ENCODE measurements at places on chromosomes 1 and 21.

DNA sequence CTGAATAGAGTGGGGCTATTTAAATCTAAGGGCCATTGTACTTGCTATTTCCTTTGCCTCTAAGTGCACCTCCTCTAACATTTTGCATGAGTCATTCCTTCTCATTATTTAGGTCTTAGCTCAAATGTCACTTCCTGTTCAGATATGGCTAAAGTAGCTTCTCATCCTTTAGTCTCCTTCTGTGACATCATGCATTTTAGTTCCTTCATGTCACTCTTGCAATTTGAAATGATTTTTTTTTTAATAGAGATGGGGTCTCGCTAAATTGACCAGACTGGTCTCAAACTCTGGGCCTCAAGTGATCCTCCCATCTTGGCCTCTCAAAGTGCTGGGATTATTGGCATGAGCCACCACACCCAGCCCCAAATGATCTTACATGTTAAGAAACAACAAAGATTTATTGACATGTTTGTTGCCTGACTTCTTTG, 6.6 kb downstream of the TBX19 start:
- no peak for DNase-seq

DNA sequence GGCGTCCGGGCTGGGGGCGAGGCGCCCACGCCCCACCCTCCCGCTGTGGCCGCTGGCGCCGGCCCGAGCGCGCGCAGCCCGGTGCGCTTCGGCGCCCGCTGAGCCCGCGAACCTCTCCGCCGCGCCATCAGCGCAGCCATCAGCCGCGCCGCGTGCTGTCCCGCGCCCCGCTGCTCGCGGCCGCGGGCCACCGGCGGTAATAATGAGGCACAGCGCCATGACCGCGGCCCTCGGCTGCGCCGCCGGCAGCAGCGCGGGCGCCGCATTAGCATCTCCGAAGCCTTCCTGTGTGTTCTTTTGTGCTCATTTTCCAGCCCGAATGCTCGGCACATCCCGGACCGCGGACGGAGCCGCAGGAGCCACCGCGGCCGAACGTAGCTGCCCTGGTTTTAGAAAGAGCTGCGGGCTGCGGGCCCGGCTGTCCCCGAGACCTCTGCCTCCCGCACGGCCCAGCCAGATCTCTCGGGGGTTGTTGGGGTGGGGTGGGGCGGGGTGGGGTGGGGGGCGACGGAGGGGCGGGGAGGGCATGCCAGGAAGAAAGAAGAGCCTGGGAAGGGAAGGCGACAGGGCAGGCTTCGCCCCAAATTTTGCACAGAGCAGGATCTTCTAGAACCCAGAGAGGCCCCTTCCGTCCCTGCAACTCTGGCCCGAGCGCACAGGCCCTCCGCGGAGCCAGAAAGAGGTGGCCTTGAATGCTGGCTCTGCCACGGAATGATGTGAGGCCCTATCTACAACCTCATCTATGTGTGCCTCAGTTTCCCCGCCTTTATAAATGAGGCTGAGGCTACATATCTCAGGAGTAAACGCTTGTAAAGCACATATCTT, 55.3 kb downstream of the RRAGC start:
- no peak for DNase-seq

- no peak for DNase-seq
Observed at GRCh38 chr1:9615316-9616063, 26.8 kb downstream of the TMEM201 start.

GRCh38 chr21:29208682-29209059, 78.2 kb downstream of the MAP3K7CL start:
- no peak for DNase-seq

DNA sequence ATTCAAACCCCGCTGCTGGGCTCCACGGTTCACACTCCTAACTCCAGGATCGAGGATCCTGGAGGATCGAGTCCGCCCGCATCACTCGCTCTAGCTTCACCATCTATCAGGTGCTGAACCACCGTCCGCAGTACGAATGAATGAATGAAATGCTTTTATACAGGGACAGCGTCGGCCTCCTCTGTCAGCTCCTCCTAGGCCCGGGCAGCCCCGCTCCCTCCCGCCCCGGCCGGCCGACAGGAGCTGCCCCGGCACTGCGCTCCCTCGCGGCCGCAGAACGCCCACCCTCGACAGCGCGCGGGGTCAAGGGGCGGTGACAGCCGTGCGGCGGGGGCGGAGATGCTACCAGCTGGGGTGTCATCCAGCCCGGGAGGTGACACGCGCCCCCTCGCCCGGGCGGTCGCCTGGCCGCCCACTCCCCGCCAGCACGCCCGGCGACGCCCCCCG, 520 bp downstream of the ZBTB17 start:
- DNase-seq: no peak

GRCh38 chr21:43842742-43843141, 22.3 kb upstream of the AGPAT3 start:
- DNase-seq: no peak

DNA sequence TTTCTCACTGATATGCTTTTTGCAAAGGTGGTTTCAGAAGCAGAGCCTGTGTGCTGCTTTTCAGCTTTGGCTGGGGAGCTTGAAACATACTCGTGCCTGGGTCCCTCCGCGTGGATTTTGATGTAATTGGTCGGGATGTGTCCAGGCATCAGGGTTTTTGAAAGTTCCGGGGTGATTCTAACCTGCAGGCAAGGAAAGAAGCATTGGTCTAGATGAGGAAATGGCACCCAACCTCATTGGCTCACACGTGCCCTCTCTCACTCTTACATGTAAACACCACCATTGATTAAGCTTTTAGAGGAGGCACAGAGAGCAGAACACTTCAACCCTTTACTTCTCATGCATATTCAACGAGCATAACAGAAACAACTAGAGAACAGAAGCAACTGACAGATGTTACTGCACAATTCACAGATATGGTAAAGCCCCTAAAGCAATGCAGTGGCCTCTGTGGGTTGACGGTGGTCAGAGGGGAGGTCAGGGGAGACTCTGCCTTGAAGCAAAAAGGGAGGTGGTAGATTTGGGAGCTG, 112.1 kb downstream of the TLR5 start:
- no peak for DNase-seq

DNA sequence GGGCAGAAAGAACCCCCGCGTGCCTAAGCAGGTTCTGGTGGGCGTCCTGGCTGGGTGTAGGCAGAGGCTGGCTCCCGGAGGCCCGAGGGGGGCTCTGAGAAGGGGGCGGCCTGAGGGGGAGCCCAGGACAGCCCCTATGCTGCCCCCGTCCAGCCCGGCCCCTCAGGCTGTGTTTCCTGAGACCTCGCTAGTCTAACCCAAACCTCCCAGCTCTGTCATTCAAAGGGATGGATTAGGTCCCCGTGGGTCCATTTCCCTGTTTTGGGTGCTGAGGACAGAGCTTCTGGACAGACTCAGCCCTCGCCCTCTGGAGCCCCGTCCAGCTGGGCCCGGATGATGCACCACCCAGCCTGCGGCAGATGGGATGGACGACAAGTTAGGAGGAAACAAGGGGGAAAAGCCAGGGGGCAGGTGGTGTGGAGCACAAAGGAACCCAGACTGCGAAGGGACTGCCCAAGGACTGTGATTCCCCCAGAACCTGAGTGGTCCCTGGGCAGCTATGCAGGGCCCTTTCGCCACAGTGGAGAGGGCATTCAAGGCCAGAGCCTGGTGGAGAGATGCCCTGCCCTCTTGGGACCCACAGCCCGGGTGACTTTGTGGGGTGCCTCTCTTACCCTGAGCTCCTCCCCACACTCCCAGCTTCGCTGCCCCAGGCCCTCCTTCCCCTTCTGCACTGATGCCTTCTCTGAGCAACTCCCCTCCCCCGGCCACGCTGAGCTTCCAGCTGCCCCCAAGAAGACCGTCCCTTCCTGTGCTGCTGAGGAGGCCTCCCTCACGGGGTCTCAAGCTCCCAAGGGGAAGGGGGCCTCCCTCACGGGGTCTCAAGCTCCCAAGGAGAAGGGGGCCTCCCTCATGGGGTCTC, 2.8 kb downstream of the HES4 start:
- DNase-seq: peak; percentile 41

GRCh38 chr1:154970631-154971340, at the start of gene SHC1:
Gene SHC1 (minus strand): TSS chr1:154970747. CDS start chr1:154970526, 221 bp downstream.
- peak; percentile 95 for DNase-seq

- DNase-seq: no peak
Observed at GRCh38 chr1:220123889-220124288, 30.0 kb downstream of the IARS2 start.

- DNase-seq: no peak
Observed at GRCh38 chr1:3415260-3416090, 39.0 kb upstream of the ARHGEF16 start.

DNA sequence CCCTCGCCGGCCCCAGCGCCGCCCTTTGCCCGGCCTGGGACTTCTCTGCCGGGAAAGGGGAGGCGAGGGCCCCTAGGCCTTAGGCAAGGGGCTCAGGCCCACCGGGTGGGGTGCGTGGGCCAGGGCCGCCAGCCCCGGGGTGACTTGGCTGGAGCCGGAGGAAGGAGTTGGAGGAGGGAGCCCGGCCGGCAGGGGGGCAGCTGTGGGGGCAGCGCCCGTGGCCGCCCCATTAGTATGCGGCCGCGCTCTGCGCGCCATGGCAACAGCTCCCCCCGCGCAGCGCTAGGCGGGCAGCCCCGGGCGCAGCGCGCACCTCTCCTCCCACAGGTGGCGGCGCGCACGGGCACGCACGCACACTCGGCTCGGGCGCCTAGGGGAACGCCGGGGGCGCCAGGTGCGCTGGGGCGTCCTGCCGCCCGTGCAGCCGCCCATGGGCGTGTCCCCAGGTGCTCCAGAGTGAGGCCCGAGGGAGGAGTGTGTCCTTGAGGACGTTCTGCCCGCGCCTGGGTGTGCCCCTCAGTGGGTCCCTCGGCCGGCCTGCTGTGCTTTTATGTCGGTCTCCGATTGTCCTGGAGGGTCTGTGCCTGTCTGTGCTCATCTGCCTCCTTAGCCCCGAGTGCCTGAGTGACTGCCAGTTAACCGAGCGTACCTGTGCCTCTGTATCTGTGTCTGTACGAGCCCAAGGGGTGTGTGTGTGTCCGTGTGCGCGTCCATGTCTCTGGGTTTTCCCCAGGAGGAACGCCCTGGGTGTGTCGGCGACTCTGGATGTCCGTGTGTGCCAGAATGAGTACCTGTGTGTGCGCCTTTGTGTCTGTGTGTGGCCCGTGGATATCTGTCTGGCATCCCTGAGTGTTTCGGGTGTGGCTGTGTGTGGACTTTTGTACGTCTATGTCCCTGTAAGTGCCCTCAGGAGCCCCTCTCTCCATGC, 38.2 kb upstream of the WASF2 start:
- peak; percentile 75 for DNase-seq

DNA sequence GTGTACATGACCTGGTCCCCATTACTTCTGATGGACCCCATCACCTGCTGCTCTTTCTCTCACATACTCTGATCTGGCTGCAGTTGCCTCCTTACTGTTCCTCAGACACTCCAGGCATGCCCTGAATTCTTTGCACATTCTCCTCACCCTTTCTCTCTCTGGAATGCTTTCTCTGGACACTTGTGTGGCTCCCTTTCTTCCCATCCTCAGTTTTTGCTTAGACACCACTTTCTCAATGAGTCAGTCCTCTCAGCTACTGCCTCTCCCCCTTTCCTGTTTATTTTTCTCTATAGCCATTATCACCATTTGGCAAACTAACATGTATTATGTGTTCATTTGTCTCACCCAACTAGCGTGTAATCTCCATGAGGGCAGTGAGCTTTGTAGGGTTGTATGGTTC, 28.1 kb downstream of the PLXNA2 start:
- no peak for DNase-seq

DNA sequence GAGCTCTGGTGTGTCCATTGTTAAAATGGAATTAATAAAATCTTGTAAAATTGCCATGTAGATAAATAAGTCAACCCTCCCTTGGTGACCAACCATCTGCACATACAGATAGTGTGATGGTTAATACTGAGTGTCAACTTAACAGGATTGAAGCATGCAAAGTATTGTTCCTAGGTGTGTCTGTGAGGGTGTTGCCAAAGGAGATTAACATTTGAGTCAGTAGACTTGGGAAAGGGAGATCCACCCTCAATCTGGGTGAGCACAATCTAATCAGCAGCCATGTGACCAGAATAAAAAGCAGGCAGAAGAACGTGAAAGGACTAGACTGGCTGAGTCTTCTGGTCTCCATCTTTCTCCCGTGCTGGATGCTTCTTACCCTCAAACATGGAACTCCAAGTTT, 174.8 kb downstream of the LTN1 start:
- no peak for DNase-seq

- DNase-seq: no peak
Observed at GRCh38 chr1:177464686-177465085, 293.9 kb downstream of the BRINP2 start.

- no peak for DNase-seq
Observed at GRCh38 chr1:23187637-23188036, 19.0 kb upstream of the LUZP1 start.

DNA sequence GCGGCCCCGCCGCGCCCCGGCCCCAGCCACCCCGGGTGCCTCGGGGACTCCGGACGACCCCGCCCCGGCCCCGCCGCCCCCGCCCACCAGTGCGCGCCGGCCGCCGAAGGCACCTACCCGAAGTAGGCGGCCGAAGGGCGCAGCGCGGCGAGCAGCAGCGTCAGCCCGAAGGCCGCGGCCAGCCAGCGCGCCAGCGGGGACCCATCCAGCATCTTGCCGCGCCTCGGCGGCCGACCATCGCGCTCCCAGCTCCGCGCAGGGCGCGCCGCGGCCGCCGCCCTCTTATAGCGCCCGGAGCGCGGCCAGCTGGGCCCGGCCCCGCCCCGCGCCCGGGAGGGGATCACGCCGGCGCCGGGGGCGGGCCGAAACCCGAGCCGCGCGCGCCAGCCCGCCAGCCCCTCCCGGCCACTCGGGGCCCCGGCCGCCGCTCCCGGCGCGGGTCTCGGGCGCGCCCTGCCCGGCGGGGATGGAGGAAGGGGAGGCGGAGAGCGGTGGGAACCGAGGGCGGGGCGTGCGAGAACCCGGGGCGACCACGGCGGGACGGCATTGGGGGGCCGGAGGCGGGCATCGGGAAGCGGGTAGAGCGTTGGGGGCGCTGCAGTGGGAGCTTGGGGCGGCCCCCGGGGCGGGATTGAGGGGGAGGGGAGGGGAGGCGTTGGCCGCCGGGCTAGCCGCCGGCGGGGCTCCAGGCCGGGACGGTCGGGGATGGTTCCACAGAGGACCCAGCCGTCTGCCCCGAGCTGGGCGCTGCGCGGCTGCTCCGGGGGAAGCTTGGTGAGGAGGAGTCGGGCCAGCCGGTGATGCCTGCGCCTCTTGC, at the start of gene WNT9A:
WNT9A (minus strand) TSS at position 257 of the 817 bp plus-strand sequence; CDS start at position 212, 45 bp downstream.
- peak; percentile 78 for DNase-seq

DNA sequence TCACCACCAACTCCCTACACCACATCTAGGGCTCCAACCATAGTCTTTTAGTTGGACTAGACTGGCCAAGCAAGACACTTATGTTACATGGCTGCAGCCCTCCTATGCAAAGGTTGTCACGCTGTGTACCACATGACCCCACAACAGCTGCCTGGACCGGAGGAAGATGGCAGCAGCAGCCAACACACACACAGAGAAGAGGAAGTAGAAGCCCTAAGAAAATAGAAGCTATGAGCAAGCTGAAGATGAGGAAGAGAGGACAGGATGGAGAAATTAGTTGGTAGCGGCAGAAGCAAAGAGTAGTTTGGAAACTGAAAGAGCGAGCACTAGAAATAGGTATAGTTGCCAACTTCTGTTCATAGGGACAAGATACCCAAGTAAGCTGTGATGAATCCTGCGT, 60.8 kb upstream of the RALGPS2 start:
- DNase-seq: no peak

Data from right forelimb (tissue), 1 donor.